ENCODE measurements at places on chromosomes 12 and 14.

DNA sequence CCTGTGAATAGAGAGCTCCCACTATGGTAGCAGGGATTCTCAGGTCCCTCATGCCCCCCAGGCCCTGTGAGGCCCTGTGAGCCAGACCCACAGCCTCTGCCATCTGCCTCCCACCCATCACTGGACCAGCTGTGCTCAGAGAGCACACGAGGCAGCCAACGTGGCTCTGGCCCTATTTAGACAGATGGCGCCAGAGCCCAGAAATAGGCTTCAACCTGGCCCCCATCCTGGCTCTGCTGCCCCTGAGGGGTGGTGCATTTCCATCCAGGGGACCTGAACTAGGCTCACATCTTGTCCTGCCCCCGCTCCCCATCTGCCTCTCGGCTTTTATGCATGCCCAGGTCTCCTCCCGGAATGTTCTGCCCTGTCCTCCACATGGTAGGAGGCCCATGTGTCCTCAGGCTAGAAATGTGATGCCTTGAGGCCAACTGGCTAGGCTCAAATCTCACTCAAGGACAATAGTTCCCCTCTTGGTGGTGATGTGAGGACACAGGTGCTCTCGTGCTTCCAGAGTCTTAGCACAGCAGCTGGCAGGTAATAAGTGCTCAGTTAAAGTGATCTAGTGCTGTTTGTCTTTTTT, 18.9 kb downstream of the TMEM63C start:
- DNase-seq: no peak

DNA sequence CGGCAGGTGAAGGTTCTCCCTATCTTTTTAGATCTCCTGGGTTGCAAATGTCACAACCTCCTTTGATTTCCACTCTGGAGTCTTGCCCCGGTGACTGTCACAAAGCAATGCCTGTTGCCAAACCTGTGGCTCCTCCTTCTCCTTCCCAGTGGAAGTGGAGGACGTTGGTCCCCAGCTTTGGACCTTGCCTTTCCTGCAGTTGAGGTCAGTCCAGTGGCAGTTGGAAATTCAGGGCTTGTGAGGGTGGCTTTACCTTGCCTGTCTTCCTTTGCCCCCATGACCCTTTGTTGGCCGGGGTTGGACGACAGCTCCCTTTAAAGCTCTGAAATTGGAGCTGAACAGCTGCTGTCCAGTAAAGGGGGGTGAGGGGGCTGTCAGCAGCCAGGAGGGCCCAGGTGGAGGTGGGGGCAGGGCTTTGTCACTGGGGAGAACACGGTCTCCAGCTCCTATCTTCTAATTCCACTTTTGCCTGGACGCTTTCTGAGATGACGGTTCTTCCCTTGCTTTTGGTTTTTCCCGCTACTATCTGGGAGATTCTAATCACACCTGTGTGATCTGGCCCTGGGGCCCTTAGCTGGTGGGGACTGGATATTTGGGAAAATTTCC, 4.1 kb downstream of the TEAD4 start:
- DNase-seq: peak; percentile 65

- peak; percentile 69 for DNase-seq
These were observed 683 bp downstream of the CIPC start for GRCh38 chr14:77098529-77099353.

- no peak for DNase-seq
These were observed 41.6 kb downstream of the DUSP16 start for GRCh38 chr12:12521044-12521485.

DNA sequence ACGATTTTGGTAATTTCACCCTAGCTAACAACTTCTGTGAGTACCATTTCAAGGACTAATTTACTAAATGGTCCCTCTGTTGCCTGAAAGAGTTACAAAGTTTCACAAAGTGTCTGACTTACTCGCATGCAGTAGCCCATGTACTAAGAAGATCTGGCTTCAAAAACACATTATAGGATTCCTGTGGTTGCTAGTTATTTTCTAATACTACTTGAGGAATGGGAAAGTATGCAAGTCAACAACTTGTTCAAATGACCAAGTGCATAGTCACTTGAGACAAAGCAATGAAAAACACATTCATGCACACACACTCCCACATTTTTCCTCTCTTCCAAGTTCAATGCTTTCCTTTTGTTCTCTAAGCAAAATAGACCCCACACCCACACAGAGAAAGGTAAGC, 219.7 kb upstream of the TMPO start:
- DNase-seq: no peak
